ENCODE measurements at places on chromosomes 6 and 20. TPM values are rescaled to one million over a fixed set of nuclear protein-coding genes. Genes with fewer than 3 reads are reported as not detected.

SLA2 gene
- 0.23 TPM for total RNA-seq

PTGIS gene
- 37.0 TPM for total RNA-seq

CCM2L gene
- total RNA-seq, result 9.1 TPM

MACROD2 gene
- 3.5 TPM for total RNA-seq

TRIM10 gene
- total RNA-seq, result 0.22 TPM

C6orf58 gene
- not detected for total RNA-seq

DNA sequence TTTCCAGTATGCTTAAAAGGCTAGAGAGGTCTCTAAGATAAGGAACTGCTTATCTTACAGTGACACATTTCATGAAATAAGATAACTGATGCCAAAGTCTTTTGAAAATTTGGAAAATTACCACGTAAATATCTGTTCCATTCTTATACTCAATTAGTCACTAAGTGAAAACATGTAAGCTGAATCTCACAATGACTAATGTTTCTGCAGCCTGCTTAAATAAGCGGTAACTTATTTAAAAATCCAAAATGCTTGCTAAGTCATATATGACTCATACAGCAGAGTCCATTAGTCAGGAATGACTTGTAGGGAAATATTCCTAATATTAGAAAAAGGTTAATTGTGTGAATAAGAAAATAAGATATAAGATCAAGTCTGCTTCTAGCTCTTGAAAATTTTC lies 27.8 kb upstream of the LGSN start:
- no peaks in the 10 kb centered on the region for H3K36me3 ChIP-seq
- no peaks in the 10 kb centered on the region for H3K27me3 ChIP-seq

DNA sequence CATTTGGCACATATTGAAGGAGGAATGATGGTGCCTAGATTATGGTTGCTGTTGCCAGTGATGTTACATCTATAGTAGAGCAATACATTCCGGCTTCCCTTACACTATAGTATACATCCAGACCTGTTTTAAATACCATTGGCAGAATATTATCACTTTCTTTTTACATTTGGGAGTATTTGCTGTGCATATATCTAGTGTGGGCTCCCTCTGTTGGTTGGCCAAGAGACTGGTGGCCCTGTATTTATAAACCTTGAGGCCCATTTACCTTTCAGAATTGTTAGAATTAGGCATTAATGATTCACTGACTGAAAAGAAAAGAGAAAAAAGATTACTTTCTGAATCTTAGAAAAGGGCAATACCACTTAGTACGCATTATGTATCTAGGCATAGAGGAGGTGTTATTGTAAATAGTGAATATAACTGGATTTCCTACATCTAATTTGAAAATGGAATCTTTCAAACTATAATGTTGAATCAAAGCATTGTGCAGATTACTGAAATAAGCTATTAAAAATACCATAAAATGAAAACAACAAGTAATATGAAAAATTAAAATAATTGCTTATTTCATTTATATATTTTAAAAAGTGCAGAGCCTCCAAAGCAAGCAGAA lies 628.8 kb upstream of the MAN1A1 start:
- no peaks in the 10 kb centered on the region for H3K27me3 ChIP-seq
- no peak overlapping the region for H3K4me3 ChIP-seq
- H3K27ac ChIP-seq, result no peak overlapping the region
- DNase-seq, result no peak

DNA sequence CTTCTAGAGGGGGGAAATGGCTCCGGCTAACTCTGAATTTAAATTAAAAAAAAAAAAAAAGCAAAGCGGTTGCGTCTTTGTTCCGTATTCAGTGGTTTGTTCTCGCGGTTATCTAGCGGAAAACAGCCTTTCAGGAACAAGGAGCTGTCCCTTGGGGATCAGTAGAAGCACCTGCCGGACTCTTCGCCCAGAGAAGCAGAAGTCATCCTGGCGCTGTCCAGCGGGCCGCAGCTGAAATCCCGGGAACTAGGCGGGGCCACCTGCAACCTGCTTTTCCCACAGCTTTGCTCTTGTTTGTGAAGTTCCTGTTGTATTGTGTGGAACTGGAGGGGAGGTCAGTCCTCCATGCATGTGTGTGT lies 43.9 kb upstream of the GJE1 start:
- peak; percentile 84 for DNase-seq
- H3K27ac ChIP-seq, result no peak overlapping the region
- H3K27me3 ChIP-seq, result peaks cover 25% of the 10 kb centered on the region
- peaks cover 7% of the 10 kb centered on the region for H3K4me1 ChIP-seq

DNA sequence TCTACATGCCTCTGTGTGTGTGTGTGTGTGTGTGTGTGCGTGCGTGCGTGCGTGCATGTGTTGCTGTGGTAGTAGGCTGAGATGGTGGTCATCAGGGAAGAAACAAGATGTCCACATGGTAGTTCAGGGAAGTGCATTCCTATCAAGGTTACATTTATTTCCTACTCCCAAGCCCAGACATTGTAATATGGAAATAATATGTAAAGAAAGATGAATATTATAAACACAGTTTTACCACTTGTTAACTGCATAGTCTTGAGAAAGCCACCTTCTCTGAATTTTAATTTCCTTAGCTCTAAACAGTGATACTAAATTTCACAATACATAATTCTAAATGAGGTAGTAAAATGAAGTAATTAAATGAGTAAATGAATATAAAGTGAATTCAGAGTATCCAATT lies 14.0 kb downstream of the MEI4 start:
- no peak overlapping the region for H3K27ac ChIP-seq
- no peak for DNase-seq
- no peaks in the 10 kb centered on the region for H3K27me3 ChIP-seq

- peaks cover 77% of the 10 kb centered on the region for H3K4me1 ChIP-seq
- no peak overlapping the region for H3K4me3 ChIP-seq
- no peak for DNase-seq
These were observed 5.0 kb downstream of the FOXP4 start for GRCh38 chr6:41551086-41551700.

DNA sequence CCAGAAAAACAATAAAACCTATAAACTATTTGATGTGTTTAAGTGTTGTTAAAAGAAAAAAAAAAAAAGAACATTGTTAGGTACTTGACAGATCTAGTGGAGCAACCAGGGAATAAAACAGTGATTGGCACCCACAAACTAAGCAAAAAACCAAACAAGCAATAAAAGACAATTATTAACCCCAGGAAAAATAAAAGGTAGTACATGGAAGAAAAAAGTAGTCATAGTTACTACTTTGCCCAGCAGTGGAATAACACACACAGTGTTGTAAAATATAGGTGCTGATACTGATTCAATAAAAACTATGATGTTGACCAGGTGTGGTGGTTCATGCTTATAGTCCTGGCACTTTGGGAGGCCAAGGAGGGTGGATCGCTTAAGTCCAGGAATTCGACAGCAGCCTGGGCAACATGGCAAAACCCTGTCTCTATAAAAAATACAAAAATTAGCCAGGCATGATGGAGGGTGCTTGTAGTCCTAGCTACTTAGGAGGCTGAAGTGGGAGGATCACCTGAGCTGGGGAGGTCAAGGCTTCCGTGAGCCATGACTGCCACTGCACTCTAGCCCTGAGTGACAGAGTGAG lies 43.9 kb downstream of the PIGU start:
- no peaks in the 10 kb centered on the region for H3K4me1 ChIP-seq
- DNase-seq, result no peak
- peaks cover 29% of the 10 kb centered on the region for H3K36me3 ChIP-seq
- no peak overlapping the region for H3K4me3 ChIP-seq
- H3K27ac ChIP-seq, result no peak overlapping the region

- H3K27me3 ChIP-seq, result no peaks in the 10 kb centered on the region
- H3K4me1 ChIP-seq, result no peaks in the 10 kb centered on the region
- H3K36me3 ChIP-seq, result peaks cover 6% of the 10 kb centered on the region
- no peak for DNase-seq
- H3K4me3 ChIP-seq, result no peak overlapping the region
These were observed 294.0 kb downstream of the SAMD5 start for GRCh38 chr6:147802459-147802858.

DNA sequence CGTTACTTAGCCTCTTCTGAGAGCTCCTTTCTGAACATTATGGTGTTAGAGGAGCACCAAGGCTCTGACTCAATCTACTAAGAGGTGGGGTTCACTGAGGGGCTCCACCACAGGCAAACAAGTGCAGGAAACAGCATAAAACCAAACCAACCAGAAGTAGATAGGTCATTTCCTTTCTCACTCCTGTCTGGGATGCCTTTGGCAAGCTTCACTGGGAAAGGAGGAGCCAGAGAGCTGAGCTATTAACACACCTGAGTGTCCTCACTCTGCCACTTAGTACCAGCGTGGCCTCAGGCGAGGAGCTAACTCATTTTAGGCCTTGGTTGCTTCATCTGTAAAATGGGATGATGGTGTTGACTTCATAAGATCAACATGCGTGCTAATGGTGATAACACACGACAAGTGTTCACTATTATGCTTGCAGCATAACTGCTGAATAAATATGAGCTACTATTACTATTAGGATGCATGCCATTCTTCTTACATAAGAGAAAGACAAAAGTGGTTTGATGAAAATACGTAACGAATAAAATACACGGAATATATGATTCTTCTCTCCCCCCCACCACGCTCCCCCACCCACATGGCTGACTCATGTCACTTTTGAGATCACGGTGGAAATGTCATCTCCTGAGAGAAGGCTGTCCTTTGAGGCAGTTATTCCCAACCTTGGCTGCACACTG lies 185.4 kb downstream of the BCAS1 start:
- H3K27me3 ChIP-seq, result no peaks in the 10 kb centered on the region

GRCh38 chr6:108916026-108916686 lies 67.9 kb downstream of the ARMC2 start:
- H3K36me3 ChIP-seq, result no peaks in the 10 kb centered on the region
- no peak overlapping the region for H3K27ac ChIP-seq
- H3K4me3 ChIP-seq, result no peak overlapping the region
- peaks cover 35% of the 10 kb centered on the region for H3K4me1 ChIP-seq

DNA sequence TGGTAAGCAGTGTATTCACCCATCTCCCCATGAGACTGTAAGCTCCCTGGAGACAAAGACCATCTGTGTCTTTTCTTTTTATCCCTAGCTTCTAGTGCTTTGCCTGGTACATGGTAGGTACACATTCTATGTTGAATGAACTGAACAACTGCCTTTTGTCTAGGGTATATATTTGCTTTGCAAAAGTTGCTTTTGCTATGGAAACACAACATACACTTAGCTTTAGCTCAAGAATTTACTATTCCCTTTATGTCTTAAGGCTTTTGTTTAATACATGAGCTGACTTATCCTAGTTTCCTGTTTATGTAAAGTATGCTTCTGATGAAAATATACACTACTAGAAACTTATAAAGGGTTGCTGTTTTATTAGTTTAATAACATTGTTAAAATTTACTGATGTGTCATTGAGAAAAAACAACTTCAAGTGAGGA lies 198.2 kb downstream of the PRL start:
- no peaks in the 10 kb centered on the region for H3K27me3 ChIP-seq
- H3K27ac ChIP-seq, result no peak overlapping the region
- H3K4me3 ChIP-seq, result no peak overlapping the region
- H3K4me1 ChIP-seq, result peaks cover 20% of the 10 kb centered on the region
- H3K36me3 ChIP-seq, result no peaks in the 10 kb centered on the region

All from WTC11 (cell line).